ENCODE measurements at places on chromosomes 2 and 18.

GRCh38 chr2:222334914-222335313 lies 36.1 kb upstream of the PAX3 start:
- no peak for DNase-seq

DNA sequence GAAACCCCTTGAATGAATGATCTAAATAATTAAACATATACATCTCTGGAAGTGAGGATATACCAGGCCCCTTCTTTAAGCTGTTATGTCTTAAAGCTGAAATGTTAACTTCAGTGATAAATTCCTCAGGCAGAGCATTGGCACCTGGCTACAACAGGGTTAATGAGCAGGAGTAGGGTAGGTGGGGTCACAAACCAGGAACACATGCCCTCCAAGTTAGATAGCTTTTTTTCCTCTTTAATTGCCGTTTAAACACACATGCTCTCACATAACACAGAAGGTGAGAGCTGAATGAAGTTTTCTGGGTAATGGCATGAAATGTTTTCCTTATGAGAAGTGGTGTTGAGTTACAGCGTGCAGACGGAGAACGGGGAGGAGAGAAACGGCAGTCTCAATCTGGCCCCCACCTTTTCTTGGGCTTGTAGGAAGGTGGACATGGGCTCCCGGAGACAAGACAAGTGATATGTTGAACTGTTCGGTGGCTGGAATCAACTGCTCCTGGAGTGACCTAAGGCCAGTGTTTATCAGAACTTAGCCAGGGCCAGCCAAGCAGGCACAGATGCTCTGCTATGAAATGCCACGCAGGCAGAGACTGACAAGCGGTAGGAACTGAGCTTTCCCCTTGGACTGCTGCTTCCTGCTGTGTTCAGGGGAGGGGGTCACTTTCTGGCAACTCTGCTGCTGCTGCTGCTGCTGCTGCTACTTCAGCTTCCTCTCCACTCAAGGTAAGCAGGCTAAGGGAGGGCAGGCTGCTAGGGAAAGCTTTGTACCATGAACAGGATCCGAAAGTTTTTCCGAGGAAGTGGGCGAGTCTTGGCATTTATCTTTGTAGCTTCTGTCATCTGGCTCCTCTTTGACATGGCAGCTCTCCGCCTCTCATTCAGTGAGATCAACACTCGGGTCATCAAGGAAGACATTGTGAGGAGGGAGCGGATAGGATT lies at the start of gene GALNT5:
Gene GALNT5, plus strand, starts transcription at position 394 of the 941 bp plus-strand sequence. Its CDS starts 378 bp downstream, at position 772.
- DNase-seq = peak; percentile 19

- no peak for DNase-seq
These were observed 29.8 kb downstream of the TOGARAM2 start for GRCh38 chr2:29010946-29011345.

- DNase-seq = no peak
These were observed 372.5 kb downstream of the GALR1 start for GRCh38 chr18:77622009-77622692.

DNA sequence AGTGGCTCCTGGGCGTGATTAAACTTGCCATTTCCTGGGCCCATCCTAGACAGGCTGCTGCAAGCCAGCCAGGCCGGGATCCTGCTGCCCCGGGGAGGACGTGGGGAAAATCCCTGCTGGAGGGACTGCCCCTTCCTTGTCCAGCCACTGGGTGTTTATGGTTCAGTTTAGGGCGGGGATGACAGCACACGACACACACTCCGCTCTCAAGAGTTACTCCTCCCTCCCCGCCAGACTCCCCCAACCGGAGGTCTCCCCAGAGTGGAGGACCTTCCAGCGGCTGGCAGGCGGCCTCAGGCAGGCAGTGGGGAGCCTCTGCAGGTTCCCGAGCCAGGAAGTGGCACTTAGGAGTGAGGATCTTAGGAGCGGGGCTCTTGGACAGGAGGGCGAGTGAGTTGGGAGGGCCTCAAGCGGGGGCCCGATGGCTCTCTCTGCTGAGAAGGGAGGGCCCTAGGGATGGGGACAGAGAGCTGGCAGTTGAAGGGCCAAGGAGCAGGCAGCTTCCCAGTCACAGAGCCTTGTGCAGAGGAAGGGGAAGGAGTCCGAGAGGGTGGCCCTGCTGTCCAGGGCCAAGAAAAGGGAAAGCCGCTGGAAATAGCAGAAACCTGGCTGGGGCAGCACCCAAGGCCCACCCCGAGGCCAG lies 5.7 kb upstream of the GPR35 start:
- no peak for DNase-seq

DNA sequence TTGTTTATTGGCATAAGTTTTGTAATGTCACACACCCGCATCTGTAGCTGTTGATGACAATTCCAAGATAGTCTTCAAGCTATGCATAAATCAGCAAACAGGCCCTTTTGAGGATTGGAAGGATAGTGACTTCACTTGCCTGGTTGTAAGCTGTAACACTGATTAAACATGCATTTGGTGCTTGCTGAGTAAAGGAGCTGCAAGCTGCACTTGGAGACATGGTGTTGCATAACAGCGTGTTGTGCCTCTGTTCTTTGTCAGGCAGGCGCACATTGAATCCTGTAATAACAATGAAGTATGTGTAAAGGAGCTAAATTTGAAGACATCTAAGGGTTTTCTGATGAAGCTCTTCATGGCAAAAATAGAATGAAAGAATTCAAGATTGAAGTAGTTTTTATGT lies 68.7 kb upstream of the TTC27 start:
- peak; percentile 92 for DNase-seq

GRCh38 chr18:31657823-31658669 lies 26.3 kb downstream of the B4GALT6 start:
- DNase-seq = no peak

DNA sequence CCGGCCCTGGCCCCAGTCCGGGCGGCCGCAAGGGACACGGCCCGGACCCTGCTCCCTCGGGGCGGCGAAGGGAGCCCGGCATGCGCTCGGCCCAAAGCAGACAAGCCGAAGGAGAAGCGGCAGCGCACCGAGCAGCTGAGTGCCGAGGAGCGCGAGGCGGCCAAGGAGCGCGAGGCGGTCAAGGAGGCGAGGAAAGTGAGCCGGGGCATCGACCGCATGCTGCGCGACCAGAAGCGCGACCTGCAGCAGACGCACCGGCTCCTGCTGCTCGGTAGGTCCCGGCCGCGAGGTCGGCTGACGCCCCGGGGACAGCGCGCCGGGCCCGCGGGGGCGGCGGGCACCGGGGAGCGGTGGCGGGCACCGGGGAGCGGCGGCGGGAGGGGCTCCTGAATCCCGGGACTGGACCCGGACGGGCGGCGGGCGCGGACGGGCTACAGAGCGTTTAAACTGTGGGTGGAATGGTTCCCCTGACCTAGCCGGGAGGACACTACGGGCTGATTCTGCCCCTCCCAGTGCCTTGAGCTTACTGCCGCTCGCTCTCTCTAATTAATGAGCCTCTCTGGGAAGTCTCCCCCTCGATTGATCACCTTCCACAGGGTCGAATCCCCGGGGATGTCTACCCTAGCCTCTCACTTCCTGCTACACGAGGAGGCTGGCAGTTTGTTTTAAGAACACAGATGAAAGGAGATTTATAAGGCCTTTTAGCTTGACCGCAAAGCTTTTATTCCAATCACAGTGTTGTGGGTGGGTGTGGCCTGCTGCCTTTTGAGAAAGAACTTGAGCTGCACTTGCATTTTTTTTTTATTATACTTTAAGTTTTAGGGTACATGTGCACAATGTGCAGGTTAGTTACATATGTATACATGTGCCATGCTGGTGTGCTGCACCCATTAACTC lies 853 bp downstream of the GNAL start:
- DNase-seq = no peak

DNA sequence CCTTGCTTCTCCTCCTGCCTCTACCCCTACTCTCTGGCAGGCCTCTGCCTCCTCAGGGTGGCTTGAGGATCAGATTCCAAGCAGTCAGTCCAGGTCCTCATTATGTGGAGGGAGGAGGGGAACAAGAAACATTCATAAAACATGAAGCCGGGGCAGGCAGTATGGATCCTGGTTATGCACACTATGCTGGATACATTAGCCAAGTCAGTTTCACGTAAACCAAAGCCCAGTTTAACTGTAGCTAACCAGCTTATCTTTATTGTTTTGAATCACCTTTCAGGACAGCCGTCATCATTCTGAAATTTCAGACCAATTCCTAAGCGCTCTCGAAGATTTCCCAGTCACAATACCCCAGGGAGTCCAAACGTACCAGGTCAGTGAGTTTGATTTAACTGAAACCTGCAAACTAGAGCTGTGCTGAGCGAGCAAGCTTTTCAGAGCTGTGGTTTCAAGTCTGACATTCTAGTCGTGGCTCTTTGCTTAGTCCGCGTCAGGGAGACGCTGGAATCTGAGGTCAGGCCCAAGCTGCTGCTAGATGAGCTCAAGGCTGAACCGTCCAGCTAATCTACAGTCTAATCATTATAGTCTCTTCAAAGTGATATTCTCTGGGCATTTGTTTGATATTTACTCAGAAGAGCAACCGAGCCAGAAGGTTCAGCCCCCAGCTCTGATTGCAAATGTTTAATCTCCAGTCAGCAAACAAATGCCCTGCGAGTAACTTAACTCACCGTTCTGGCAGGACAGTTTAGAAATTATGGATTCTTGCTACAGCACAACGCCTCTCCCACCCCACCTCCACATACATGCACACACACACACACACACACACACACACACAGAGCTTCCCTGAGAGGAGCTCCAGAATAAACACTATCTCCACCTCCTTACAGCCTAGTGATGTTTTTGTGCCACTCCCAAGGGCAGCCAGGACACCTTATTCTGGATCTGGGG lies 63.8 kb upstream of the BZW1 start:
- no peak for DNase-seq

GRCh38 chr2:15038366-15039364 lies 406.1 kb downstream of the LRATD1 start:
- no peak for DNase-seq

GRCh38 chr2:146893500-146894041 lies 951.3 kb upstream of the ACVR2A start:
- no peak for DNase-seq

DNA sequence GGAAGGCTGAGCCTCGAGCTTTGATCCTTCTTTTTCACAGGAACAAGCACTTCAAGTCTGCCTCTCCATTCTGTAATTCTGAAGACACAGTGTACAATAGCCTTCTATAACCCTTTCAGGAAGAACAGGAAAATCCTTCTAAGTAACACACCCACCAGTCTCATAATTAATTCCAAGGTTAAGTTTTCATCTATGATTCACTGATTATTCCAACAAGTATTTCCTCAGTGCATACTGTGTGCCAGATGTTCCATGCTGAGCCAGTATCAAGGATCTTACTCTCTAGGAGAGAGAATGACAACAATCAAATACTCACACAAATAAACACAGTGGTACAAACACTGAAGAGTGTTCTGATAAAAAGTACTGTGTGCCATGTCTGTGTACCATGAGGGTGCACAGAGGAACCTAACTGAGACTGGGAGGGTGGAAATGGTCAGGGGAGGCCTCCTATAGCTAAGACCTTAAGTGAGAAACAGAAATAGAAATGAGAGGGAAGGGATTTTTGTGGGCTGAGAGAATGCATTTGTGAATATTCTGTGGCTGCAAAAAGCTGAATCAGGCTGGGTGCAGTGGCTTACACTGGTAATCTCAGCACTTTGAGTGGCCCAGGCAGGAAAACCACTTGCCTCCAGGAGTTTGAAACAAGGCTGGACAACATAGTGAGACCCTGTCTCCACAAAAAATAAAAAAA lies 7.3 kb upstream of the MTLN start:
- DNase-seq = no peak
